ENCODE measurements at places on chromosomes 1 and 21.

DNA sequence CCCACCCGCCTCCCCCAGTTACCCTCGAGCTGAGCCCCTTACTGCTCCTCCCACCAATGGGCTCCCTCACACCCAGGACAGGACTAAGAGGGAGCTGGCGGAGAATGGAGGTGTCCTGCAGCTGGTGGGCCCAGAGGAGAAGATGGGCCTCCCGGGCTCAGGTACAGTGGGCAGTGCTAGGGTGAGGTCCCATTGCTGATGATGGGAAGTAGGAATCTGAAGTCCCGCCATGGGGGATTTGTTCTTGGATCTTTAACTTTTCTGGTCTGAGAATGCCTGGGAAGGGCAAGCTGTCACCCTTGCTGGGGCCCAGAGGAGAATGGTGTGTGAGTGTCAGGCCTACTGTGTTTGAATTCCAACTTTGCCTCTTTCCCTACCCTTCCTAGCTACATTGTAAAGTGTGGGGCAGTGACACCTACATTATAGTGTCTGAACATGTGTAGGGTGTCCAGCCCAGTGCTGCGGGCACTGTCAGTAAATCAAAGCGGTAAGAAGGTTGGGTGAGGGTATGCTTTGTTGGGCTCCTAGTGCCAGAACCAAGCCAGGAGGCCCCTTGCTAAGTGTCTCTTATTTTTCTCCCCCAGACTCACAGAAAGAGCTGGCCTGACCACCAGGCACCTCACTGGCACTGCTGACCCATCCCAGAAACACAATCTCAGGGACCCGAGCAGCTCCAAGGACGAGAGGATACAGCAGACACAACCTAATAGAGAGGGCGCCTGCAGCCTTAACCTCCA, 44.7 kb downstream of the YARS1 start:
- no peaks in the 10 kb centered on the region for H3K27me3 ChIP-seq
- H3K4me3 ChIP-seq, result no peak overlapping the region
- no peaks in the 10 kb centered on the region for H3K4me1 ChIP-seq
- DNase-seq, result no peak
- H3K36me3 ChIP-seq, result peaks cover 25% of the 10 kb centered on the region
- no peak overlapping the region for H3K27ac ChIP-seq

DNA sequence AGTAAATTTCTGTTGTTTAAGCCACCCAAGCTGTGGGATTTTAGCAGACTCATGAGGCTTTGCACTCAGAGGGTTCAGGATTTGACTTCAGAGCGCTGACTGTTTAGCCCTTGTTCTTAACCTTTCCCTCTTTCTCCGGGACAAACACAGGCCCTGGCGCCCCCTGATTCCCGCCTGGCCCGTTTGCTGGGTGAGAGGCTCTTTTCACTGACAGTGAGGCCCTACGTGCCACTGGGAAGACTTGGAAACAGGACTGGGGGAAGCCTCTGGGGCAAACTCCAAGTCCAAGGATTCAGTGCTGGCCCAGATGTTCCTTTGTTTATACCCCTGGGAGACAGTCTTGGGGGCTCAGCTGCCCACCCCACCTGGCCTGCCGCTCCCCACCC, 11.7 kb upstream of the TRIM63 start:
- no peaks in the 10 kb centered on the region for H3K27me3 ChIP-seq
- H3K4me1 ChIP-seq, result no peaks in the 10 kb centered on the region
- H3K36me3 ChIP-seq, result no peaks in the 10 kb centered on the region
- H3K4me3 ChIP-seq, result no peak overlapping the region

DNA sequence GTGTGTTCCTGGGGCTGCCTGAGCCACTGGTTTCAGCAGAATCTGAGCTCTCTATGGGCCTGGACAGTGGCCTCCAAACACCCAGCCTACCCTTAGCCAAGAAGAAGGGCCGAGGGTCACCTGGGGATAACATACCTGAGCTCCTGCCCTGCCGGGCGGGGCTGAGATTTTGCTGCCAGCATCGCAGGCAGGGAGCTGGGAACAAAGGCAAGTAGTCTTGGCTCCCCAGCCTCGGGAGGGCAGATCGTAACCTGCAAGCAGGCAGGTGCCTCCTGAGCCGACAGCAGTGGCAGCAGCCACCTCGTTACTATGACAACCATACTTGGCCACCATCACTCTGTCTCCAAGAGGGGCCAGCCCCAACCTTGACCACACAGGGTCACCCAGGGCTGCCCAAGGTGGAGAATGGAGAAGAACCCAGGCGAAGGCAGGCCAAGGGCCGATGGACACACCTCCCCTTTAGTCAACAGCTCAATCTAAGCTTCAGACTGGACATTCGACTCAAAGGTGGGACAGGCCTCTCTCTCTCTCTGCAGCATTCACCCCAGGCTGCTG, 54.6 kb downstream of the TOMM20 start:
- peaks cover 66% of the 10 kb centered on the region for H3K4me1 ChIP-seq
- DNase-seq, result no peak
- no peaks in the 10 kb centered on the region for H3K36me3 ChIP-seq

DNA sequence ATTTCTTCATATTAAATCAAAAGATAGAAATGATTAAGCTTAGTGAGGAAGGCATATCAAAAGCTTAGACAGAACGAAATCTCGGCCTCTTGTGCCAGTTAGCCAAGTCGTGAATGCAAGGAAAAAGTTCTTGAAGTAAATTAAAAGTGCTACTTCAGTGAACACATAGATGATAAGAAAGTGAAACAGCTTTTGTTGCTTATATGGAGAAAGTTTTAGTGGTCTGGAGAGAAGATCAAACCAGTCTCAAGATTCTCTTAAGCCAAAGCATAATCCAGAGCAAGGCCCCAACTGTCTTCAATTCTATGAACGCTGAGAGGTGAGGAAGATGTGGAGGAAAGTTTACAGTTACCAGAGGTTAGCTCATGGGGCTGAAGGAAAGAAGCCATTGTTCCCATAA, 88.4 kb downstream of the ADGRL2 start:
- H3K36me3 ChIP-seq, result no peaks in the 10 kb centered on the region
- no peak overlapping the region for H3K27ac ChIP-seq
- no peak overlapping the region for H3K4me3 ChIP-seq

DNA sequence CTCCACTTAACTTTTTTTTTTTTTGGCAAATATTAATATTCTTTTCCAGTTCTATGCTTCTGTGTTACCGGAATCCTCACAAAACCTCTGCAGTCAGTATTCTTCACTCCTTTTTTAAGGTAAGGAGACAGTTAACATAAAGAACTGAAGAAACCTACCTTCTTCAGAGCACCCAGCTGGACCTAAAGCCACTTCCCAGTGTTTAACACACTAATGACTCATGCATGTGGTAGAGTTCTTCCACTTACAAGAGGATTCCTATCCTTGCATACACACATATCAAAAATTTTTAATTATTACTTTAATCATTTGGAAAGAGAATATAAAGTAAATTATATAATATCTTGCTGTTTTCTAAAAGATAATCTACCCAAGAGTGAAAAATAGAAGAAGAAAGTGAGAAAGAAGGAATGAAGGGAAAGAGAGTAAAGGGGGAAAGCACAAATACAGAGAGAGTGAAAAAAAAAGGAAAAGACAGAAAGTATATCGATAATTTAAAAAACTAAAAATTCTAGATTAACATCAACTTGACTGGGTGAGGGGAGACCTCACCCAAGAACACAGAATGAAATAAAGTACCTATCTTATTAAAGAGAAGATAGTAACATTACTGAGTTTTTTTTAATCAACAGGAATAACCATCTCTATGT, 54.9 kb downstream of the ENAH start:
- H3K4me1 ChIP-seq, result no peaks in the 10 kb centered on the region
- no peak for DNase-seq
- H3K27ac ChIP-seq, result no peak overlapping the region
- H3K36me3 ChIP-seq, result no peaks in the 10 kb centered on the region

DNA sequence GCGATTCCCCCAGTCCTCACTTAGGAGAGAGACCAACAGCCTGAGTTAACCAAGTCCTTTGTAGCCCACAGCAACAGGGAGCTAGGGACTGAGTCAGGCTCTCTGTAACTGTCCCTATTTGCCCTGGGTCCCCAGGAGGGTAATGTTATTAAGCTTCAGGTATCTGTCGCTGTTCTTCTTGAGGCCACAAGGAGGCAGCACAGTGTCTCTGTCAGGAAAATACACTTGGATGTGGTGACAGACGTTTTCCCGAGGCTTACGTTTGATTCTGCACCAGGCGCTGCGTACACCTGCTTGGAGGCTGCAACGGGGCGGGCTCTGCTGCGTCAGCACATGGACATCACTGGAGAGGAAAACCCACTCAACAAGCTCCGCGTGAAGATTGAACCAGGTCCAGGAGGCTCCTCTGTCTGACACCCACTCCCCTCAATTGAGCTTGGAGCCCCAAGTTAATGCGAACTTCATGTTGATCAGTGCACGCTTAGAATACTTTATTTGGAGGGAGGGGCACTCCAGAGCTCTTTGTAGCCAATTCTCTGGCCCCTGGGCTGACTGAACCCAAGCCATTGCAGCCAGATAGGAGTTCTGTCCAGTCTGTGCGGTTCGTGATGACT, 10.7 kb upstream of the ELF3 start:
- H3K4me1 ChIP-seq, result no peaks in the 10 kb centered on the region
- H3K27ac ChIP-seq, result no peak overlapping the region
- DNase-seq, result no peak
- H3K27me3 ChIP-seq, result no peaks in the 10 kb centered on the region
- no peak overlapping the region for H3K4me3 ChIP-seq
- H3K36me3 ChIP-seq, result peaks cover 59% of the 10 kb centered on the region

DNA sequence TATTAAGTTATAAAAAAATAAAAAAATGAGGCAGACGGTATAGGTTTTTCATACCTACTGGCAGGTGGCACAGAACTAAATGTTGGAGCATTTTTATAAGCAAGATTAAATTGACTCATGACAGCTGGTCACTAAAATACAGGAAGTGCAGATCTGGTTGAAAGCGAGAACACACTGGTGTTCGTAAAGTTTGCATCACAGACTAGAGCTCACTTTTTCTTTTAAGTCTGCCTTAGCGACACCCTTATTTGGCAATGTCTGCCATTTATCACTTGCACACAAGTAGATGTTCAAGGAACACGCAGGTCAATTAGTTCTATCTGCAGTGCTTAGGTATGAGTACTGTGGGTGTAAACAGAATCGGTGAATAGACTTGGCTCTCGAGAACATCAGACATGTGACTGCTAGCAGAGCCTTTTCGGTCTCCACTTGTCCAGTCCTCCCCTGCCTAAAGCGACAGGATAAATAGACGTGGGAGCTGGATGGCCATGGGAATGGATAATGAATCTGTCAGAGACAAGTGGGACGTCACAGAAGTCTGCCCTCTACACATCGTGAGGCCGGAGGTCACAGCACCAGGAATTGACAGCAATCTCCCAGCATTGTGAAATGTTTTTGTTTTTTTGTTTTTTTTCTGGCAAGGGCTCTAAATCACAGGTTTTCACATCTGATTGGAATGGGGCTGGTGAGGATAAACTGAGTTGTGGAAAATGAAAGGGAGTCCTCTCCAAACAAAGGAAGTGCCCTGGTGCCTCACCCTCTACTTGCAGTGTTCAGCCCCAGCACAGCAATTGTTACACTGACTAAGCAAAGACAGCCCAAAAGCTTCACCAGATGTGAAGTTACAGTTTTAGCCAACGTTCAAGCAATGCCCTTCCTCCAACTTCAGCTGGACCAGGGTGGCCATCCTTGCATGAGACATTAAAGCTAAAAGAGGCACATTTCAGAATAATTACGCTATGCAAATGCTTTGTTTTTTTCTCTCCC, 248.9 kb downstream of the NTNG1 start:
- DNase-seq, result no peak
- no peak overlapping the region for H3K27ac ChIP-seq
- H3K4me3 ChIP-seq, result no peak overlapping the region
- H3K36me3 ChIP-seq, result no peaks in the 10 kb centered on the region
- H3K27me3 ChIP-seq, result no peaks in the 10 kb centered on the region
- H3K4me1 ChIP-seq, result no peaks in the 10 kb centered on the region

DNA sequence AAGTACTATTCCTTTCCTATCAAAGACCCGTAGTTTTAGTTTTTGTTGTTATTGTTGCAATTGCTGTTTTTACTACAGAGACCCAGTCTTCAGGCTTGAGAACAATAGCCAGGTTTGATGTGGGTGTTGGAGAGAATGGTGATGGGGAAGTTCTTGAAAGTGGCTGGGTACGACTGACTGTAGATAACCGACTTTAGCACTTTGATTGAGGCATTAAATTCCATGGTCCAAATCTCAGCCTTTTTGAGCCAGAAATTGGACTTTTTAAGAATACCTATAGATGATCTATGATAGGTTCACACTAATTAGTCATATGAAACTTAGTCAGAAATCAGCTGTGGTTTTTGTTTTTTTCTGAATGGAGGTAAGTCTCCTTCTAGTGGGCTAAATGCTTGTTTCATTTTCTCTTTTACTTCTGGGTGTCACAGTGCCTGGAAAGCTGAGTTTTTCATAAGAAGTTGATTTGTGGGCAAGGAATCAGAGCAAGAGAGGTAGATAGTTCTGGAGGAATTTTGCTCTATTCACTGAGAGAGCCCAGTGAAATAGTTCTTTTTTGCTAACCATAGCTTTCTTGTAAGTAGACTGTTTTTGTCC, 2.8 kb downstream of the PPIH start:
- H3K27me3 ChIP-seq, result no peaks in the 10 kb centered on the region
- H3K4me3 ChIP-seq, result no peak overlapping the region
- H3K4me1 ChIP-seq, result peaks cover 3% of the 10 kb centered on the region
- no peak overlapping the region for H3K27ac ChIP-seq

- H3K4me1 ChIP-seq, result peaks cover 2% of the 10 kb centered on the region
- H3K36me3 ChIP-seq, result peaks cover 2% of the 10 kb centered on the region
These were observed 2.1 kb downstream of the PRDM15 start for GRCh38 chr21:41876928-41877652.

GRCh38 chr1:53311702-53312305, 16.1 kb downstream of the LRP8 start:
- no peaks in the 10 kb centered on the region for H3K36me3 ChIP-seq
- no peaks in the 10 kb centered on the region for H3K4me1 ChIP-seq
- no peak overlapping the region for H3K4me3 ChIP-seq
- no peak overlapping the region for H3K27ac ChIP-seq
- H3K27me3 ChIP-seq, result no peaks in the 10 kb centered on the region

DNA sequence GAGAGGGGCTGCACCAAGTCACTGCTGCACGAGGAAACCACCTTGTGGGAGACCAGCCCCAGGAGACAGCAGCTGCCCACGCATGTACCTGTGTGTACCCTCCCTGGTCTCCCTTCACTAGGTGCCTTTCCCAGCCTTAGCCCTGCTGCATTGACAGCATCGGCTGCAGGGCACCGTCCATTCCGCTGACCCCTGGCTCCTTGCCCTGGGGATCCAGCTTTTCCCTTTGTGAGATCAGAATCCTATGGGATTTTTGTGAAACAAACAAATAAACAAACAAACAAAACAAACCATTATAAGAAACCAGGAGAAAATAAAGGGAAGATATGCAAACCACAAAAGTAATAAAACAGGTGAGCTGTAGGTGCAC, 2.1 kb downstream of the STUM start:
- H3K36me3 ChIP-seq, result no peaks in the 10 kb centered on the region
- no peak overlapping the region for H3K27ac ChIP-seq
- no peaks in the 10 kb centered on the region for H3K27me3 ChIP-seq
- DNase-seq, result no peak
- H3K4me1 ChIP-seq, result no peaks in the 10 kb centered on the region

GRCh38 chr1:239056940-239057339, 329.4 kb upstream of the CHRM3 start:
- no peaks in the 10 kb centered on the region for H3K4me1 ChIP-seq
- H3K36me3 ChIP-seq, result no peaks in the 10 kb centered on the region
- no peaks in the 10 kb centered on the region for H3K27me3 ChIP-seq
- no peak overlapping the region for H3K27ac ChIP-seq
- H3K4me3 ChIP-seq, result no peak overlapping the region
